Left lung (tissue), 14 donors: ENCODE measurements at places on chromosomes 16 and 17. TPM values are rescaled to one million over a fixed set of nuclear protein-coding genes. Genes with fewer than 3 reads are reported as not detected.

GRCh38 chr17:14775731-14776492 is 475.0 kb downstream of the HS3ST3B1 start:
- no peaks in the 10 kb centered on the region for H3K36me3 ChIP-seq
- DNase-seq: no peak
- H3K27ac ChIP-seq: no peak overlapping the region

Gene DRC3
- 3.6 TPM for total RNA-seq

DNA sequence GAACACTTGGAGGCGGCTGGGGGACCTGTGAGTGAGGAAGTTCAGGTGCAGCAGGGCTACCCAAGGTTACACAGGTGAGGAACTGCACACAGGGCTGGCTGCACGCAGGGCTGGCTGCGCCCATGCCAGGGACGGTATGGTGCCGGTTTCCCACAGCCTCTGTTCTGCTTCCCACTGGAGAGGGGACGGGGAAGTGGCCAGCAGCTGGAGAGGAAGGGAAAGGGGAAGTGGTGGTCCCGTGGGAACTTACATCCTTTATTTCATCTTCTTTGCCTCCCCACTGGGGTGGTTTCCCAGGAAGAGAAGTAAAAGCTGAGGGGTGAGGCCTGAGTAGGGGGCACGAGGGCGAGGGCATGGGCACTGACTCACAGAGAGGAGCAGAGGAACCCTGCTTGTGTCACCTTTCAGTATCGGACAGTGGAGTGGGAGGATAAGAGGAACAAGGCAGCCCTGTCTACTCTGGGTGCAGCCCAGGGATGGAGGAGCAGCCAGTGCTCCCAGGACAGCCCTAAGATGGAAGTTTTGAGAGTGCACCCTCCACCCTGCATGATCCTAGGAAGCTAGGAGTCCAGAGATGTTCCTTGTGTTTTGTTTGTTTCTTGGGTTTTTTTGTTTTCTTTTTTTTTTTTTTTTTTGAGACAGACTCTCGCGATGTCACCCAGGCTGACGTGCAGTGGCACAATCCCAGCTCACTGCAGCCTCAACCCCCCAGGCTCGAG is 25.5 kb upstream of the CDH1 start:
- no peaks in the 10 kb centered on the region for H3K36me3 ChIP-seq
- no peaks in the 10 kb centered on the region for H3K4me1 ChIP-seq
- H3K27ac ChIP-seq: no peak overlapping the region
- no peak overlapping the region for H3K4me3 ChIP-seq
- no peak for DNase-seq

GRCh38 chr16:88078111-88078775 is 127.0 kb downstream of the BANP start:
- H3K4me1 ChIP-seq: no peaks in the 10 kb centered on the region
- no peak overlapping the region for H3K27ac ChIP-seq
- DNase-seq: no peak
- no peaks in the 10 kb centered on the region for H3K36me3 ChIP-seq
- H3K4me3 ChIP-seq: no peak overlapping the region

GRCh38 chr16:22198547-22199293 is 7.4 kb upstream of the EEF2K start:
- H3K27ac ChIP-seq: peak overlapping the region; percentile 77
- no peak overlapping the region for H3K4me3 ChIP-seq
- H3K4me1 ChIP-seq: peaks cover 16% of the 10 kb centered on the region
- H3K27me3 ChIP-seq: no peaks in the 10 kb centered on the region
- no peaks in the 10 kb centered on the region for H3K36me3 ChIP-seq

GRCh38 chr16:3659251-3659650 is 4.8 kb downstream of the DNASE1 start:
- no peak for DNase-seq
- no peak overlapping the region for H3K4me3 ChIP-seq
- no peak overlapping the region for H3K27ac ChIP-seq
- no peaks in the 10 kb centered on the region for H3K27me3 ChIP-seq

GRCh38 chr17:73521376-73521775 is 122.9 kb downstream of the SDK2 start:
- H3K4me1 ChIP-seq: no peaks in the 10 kb centered on the region
- no peak overlapping the region for H3K4me3 ChIP-seq
- no peak overlapping the region for H3K27ac ChIP-seq

DNA sequence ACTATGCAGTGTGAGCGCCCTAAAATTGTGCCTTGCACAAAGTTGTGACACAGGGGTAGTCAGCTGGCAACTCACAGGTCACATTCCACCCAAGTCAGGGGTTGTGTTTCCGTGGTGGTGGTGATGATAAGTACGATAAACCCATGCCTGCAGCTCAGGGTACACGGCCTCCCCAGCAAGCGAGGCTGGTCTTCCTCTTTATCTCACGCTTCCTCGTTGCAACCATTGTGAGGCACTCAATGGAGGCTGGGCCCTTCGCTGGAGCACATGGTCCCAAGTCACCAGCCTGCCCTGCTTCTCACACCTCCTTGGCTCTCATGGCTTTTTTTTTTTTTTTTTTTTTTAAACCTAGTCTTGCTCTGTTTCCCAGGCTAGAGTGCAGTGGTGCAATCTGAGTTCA is 307.5 kb downstream of the CPPED1 start:
- no peak for DNase-seq
- no peak overlapping the region for H3K4me3 ChIP-seq
- H3K27ac ChIP-seq: no peak overlapping the region
- no peaks in the 10 kb centered on the region for H3K27me3 ChIP-seq
- H3K4me1 ChIP-seq: peaks cover 15% of the 10 kb centered on the region

GRCh38 chr16:50367777-50368409 is 895 bp downstream of the BRD7 start:
- DNase-seq: no peak
- H3K4me1 ChIP-seq: peaks cover 42% of the 10 kb centered on the region
- peak overlapping the region; percentile 96 for H3K4me3 ChIP-seq

DNA sequence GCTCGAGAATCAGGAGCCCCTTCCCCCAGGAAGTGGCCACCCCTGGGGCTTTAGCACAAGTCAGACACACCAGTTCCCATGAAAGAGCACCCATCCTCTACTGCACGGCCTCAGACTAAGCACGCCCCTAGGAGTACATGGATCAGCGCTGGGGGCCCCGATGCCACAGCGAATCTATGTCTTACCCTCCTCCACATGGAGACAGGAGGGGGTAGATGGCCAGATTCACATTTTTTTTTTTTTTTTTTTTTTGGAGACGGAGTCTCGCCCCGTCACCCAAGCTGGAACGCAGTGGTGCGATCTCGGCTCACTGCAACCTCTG is 3.2 kb upstream of the EXOSC6 start:
- no peak for DNase-seq
- no peaks in the 10 kb centered on the region for H3K27me3 ChIP-seq
- H3K4me3 ChIP-seq: no peak overlapping the region
- peaks cover 79% of the 10 kb centered on the region for H3K36me3 ChIP-seq
- H3K4me1 ChIP-seq: peaks cover 13% of the 10 kb centered on the region

Gene KRT27
- 0.44 TPM for total RNA-seq

Gene SRCAP
- 57.1 TPM for total RNA-seq

GRCh38 chr17:48630925-48631692 is 5.0 kb upstream of the HOXB9 start:
- H3K27ac ChIP-seq: no peak overlapping the region
- no peaks in the 10 kb centered on the region for H3K36me3 ChIP-seq
- H3K4me3 ChIP-seq: no peak overlapping the region
- peaks cover 99% of the 10 kb centered on the region for H3K27me3 ChIP-seq
- DNase-seq: no peak
- peaks cover 10% of the 10 kb centered on the region for H3K4me1 ChIP-seq

- no peak for DNase-seq
- H3K36me3 ChIP-seq: no peaks in the 10 kb centered on the region
- H3K27me3 ChIP-seq: no peaks in the 10 kb centered on the region
- no peak overlapping the region for H3K4me3 ChIP-seq
Measured at GRCh38 chr16:80417706-80418271, 123.0 kb upstream of the DYNLRB2 start.

- no peaks in the 10 kb centered on the region for H3K36me3 ChIP-seq
- H3K27me3 ChIP-seq: no peaks in the 10 kb centered on the region
- peaks cover 5% of the 10 kb centered on the region for H3K4me1 ChIP-seq
- peak overlapping the region; percentile 81 for H3K4me3 ChIP-seq
- peak overlapping the region; percentile 89 for H3K27ac ChIP-seq
Measured at GRCh38 chr17:31096106-31096436, 1.3 kb downstream of the NF1 start.

DNA sequence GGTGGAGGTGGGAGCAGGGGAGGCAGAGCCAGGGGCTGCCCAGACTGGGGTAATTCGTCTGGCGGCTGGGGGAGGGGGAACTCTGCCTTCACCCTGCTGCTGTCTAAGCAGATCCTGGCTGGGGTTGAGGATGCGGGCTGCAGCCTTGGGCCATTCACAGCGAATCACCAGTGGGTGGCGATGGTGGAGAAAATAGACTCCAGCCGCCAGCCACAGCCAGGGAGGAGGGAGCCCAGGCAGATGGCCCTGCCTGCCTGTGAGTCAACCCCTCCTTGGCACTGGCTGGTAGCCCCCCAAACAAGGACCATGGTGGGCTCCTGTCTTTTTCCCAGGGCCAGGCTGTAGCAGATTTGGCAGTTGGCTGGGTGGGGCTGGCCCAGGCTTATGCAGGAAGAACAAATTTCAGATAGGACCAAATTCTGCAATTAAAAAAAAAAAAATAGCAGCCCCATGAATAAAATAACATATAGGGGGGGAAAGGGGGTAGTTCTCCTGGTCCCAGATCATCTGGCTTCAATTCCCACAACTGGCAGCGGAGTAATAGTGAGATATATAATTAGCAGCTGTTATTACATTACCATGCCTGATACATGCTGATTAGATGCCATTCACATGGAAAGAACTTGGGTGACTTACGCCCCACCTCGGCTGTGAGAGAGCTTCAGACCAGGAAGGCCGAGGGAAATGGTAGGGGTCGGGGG is 41.5 kb upstream of the CDH5 start:
- no peaks in the 10 kb centered on the region for H3K27me3 ChIP-seq

GRCh38 chr16:55037046-55037445 is 106.4 kb downstream of the IRX5 start:
- peaks cover 9% of the 10 kb centered on the region for H3K27me3 ChIP-seq
- no peaks in the 10 kb centered on the region for H3K4me1 ChIP-seq
- no peak for DNase-seq
- no peak overlapping the region for H3K4me3 ChIP-seq
- H3K27ac ChIP-seq: no peak overlapping the region

DNA sequence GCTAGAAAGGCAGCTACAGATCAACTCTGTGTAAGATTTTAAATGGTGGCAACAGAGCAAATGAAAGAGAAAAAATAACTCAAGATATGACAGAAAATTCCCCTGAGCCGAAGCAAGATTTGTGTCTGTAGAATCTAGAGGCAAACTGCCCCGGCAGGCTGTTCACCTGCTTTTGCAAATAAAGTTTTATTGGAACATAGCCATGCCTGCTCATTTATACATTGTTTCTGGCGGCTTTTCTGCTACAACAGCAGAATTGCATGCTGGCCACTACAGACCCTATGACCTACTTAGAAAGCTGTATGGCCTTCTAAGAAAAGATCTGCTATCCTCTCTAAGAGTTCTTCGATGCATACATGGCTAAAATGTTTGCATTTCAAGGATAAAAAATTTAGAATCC is 119.5 kb downstream of the SALL1 start:
- H3K4me3 ChIP-seq: no peak overlapping the region
- peaks cover 6% of the 10 kb centered on the region for H3K27me3 ChIP-seq
- H3K36me3 ChIP-seq: no peaks in the 10 kb centered on the region
- no peaks in the 10 kb centered on the region for H3K4me1 ChIP-seq
- no peak for DNase-seq

DNA sequence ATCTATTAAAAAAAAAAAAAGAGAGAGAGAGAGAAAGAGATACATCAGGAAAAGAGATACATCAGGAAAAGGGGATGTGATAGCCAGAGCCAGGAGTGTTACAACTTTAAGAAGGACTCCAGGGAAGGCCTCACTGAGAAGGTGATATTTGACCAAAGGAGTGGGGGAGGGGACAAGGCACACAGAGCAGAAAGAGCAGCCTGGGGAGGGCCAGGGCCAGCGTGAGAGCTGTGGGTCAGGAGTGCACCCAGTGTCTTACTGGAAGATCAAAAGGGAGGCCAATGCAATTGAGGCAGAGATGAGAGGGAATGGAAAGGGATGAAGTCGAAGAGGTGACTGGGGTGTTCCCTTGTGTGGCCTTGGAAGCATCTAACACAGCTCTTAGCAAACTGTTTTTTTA is 7.7 kb downstream of the ASPHD1 start:
- H3K4me3 ChIP-seq: no peak overlapping the region
- H3K27ac ChIP-seq: no peak overlapping the region
- H3K4me1 ChIP-seq: no peaks in the 10 kb centered on the region
- H3K36me3 ChIP-seq: peaks cover 5% of the 10 kb centered on the region
- no peaks in the 10 kb centered on the region for H3K27me3 ChIP-seq
- DNase-seq: no peak
